ENCODE measurements at places on chromosomes 11 and 22.

DNA sequence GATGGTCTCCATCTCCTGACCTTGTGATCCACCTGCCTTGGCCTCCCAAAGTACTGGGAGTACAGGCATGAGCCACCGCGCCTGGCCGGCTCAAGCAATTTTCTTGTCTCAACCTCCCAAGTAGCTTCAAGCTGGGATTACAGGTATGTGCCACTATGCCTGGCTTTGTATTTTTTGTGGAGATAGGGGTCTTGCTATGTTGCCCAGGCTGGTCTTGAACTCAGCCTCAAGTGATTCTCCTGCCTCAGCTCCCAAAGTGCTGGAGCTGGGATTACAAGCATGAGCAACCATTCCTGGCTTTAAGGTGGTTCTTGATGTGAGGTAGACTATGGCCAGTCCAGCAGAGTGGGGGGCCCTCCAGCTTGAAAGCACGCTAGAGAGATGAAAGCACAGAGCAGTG is 7.6 kb downstream of the POLR2F start:
- DNase-seq = no peak

DNA sequence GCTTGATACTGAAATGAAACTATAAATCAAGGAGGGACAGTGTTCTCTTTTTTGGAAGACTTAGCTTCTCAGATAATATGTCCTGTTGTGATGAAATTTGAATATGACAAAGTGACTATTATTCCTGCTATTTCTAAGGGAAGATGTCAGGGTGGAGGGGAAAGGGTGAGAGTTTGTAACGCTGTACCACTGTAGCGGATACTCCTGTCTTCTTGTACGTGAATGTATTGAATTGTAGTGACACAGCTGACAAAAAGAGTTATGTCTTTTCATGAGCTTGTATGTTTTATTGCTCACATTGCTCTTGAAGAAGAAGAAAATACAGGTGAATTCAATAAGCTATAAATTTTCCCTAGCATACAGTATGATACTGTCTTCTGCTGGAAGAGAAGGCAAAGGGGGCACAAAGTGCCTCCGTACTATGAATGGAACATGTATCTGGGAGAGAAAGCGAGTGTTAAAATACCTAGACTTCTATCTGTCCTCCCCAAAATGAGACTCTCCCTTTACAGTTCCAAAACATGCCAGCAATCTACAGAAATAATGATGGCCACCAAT is 538.5 kb upstream of the LRRC4C start:
- DNase-seq = no peak

- no peak for DNase-seq
Observed at GRCh38 chr11:122706291-122707088, 51.0 kb downstream of the UBASH3B start.

GRCh38 chr11:48019595-48019994 is 39.2 kb downstream of the PTPRJ start:
- DNase-seq = no peak

DNA sequence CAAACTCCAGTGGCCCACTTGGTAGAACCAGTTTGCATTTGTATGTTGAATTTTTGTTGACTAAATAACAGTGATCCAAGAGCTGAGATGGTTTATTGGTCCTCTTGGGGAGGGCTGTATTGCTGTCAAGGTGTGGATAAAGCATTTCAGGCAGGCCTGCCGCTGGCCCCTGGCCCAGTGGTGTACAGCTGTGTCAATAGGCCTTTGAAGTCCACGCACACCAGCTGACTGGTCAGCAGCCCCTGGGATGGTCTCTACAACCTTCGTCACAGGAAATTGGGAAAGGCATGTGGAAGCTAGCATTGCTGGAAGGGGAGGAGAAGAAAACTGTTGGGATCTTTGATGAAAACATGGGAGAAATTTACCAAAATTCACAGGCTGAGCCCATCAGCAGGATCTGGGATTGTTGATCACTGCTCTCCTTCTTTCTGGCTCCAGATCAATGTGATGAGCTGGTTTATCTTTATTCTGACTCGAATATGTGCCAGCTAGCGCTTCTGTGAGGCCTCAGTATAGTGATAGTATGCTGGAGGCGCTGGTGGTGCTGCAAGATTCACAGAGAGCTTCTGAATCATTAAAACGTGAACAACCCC is 12.5 kb upstream of the E2F8 start:
- DNase-seq = no peak

DNA sequence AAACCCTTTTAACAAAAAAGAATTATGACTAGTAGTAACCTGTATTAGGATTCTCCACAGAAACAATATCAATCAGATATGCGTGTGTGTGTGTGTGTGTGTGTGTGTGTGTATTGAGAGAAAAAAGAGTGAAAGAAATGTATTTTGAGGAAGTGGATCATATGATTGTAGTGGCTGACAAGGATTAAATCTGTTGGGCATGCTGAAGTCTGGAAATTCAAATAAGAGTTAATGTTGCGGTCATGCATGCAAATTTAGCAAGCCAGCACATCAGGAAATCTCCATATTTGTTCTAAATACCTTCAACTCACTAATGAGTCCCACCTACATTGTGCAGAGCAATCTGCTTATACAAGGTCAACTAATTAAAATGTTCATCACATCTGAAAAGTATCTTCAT is 46.8 kb upstream of the IGLL5 start:
- DNase-seq = no peak

DNA sequence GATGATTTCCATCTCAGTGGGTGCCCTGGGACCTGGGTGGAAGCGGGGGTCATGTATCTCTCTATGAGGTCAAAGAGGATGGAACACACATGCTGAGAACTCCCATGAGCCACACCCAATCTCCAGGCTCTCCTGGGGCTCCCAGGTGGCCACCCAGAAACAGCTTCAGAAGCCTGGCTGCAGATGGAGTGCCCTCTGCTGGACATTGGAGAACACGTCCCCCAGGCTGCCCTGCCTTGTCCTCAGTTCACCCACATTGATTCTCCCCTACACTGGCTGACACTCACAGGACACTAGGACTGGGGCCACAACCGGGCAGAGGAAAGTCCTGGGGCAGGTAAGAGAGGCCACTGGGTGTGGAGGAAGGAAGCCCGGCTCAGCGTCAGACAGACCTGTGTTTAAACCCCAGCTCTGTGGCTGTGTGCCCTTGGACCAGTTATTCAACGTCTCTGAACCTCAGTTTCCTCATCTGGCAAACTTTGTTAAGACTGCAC is 4.5 kb upstream of the NOL12 start:
- peak; percentile 53 for DNase-seq

- DNase-seq = no peak
Observed at GRCh38 chr11:126880872-126881271, 119.7 kb downstream of the KIRREL3 start.

- DNase-seq = no peak
Observed at GRCh38 chr11:119473226-119473625, 50.3 kb upstream of the THY1 start.

Data from CD8-positive, alpha-beta T cell (primary cell).